ENCODE measurements at places on chromosomes 5 and 9.

- DNase-seq: no peak
These were observed 2.8 kb downstream of the IL3 start for GRCh38 chr5:132063090-132063911.

- no peak for DNase-seq
These were observed 37.2 kb downstream of the GADD45G start for GRCh38 chr9:89641980-89642379.

- DNase-seq: no peak
These were observed 1.4 kb upstream of the PHF24 start for GRCh38 chr9:34956648-34957047.

GRCh38 chr9:81729135-81729534 is 39.8 kb upstream of the TLE1 start:
- DNase-seq: no peak

- no peak for DNase-seq
These were observed 70.9 kb downstream of the PKD2L2 start for GRCh38 chr5:137960141-137960540.
